GM12878 (cell line): ENCODE measurements at places on chromosomes 5 and 9. TPM values are rescaled to one million over a fixed set of nuclear protein-coding genes. Genes with fewer than 3 reads are reported as not detected.

DNA sequence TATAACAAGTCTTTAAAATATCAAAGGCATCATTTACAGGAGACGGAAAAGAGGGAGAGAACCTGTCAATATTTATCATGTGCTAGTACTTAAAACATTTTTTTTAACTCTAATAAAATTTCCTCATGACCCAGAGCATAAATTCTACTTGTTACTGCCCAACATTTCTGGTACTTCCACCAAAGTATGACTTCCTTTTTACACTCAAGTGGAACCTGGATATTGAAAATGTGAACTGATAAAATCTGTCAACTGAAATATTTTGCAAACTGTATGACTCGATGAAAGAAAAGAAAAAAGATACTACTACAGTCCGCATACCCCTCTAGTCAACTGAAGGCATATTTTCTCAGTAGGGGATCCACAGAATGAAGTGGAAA lies 37.1 kb downstream of the FAM13B start:
- DNase-seq = no peak

GRCh38 chr5:37054391-37054790 lies 177.8 kb downstream of the NIPBL start:
- no peak for DNase-seq

IFNA21 gene
- not detected in 2 replicates for total RNA-seq

DNA sequence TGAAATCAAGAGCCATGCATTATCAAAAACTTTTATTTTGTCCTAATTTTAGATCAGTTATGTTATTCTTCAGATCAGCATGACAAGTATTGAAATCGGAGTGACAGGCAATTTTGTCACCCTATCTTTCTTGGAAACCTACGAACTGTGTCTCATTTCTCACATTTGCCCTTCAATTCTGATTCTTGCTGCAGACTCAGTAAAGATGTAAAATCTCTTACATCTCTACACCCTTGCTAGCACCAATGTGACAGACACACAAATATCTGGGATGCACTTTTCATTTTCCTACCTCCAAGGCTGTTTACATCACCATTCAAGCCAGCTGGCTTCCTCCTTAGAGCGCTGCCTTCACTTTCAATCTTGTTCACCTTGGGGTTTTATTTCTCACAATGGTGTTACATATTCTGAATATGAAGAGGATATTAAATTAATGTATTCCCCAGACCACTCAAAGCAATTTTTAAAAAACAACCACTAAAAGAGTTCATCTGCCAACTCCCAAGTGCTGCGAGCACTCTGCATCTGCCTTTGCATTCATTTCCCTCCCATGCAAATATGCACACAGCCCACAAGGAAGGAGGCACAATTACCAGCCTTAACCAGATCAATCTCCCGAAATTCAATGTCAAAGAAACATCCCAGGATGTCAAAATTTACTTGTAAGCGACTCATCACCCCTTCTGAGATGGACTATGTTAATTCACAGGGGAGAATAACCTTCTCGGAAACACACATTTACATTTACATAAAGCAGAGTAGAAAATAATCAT lies 164.3 kb downstream of the ENC1 start:
- no peak for DNase-seq

DNA sequence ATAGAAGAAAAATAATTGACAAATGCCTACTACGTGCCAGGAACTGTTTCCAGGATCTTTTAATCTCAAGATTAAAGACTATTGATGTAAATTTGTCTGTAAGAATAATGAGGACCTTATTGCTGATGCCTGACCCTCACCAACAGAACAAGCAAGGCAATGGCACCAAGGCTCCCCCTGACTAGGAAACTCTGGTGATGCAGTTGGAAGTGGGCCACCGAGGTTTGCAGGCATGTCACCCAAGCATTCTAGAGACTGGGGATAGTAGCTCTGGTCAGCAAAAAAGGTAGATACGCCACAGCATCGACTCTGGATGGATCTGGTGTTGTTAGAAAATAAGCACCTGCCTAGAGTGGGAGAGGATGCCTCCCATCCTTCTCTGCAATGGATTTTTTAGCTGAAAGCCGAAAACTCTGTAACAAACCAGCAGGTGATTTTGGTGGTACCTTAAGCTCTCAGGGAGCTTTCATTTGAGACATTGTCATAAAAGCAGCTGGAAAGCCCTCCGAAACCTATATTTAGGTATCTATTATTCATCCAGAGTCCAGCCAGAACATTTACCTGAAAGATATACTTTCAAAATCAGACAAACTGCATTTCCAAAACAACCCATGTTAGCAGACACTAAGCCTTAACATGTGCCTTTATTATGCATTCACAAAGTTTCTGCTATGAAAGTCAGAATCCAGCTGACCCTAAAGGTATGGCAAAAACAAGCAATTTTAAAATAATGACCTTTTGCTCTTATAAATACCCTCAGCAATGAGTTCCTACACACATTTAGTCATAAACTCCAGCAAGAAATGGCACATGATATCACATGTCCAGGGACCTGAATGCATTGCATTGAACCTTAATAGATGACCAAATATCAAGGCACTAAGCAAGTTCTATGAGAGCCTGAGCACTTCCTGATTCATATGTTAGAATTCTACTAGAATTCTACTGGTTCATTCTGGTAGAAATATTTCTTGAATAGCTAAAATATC lies 308.4 kb downstream of the PDE4D start:
- DNase-seq = no peak

DNA sequence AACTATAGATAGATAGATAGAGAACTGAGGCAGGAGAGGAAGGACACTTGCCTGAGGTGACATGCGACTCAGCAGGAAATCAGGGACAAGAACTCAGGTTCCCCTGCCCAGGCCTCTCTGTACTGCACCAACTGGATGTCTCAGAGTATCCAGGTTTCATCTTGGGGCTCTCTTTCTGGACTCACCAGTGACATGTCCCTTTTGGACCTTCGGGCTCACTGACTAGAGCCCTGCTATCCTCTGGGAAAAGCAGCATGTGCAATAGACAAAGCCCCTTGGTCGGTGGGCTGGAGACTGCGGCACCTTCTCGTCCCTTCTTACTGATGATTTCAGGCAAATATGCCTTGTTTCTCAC lies 104.5 kb downstream of the RGS3 start:
- DNase-seq = no peak
